ENCODE measurements at places on chromosomes 5 and 9.

DNA sequence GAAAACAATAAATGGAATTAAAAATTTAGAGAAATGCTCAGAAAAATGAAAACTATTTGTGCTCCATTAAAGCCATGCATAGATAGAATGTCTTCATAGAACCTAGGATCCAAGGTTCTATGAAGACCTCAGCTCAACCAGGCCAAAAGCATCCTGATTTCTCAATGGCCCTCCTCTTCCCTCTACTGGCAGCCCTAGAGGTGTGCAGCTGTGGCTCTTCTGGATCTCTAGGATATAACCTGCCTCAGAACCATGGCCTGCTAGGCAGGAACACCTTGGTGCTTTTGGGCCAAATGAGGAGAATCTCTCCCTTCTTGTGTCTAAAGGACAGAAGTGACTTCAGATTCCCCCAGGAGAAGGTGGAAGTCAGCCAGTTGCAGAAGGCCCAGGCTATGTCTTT lies 15.1 kb downstream of the IFNA1 start:
- DNase-seq: no peak

DNA sequence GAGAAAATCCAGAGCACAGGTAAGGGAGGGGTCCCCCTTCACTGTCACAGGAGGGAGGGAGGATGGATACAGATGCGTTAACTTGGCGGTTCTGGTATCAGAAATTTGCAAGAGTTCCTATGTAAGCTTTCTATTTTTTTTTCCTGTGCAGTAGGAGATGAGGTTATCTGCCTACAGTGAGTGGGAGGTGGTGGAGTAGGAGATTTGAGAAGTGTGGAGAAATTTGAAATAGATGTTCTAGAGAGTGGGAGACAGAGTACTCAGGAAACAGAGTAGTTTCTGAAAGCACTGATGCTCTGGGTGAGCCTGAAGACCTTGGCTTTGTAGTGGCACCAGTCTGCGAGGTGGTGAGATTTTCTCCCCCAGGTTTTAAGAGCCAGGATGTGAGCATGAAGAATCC lies 271.4 kb downstream of the MSX2 start:
- DNase-seq: no peak

- no peak for DNase-seq
Observed at GRCh38 chr5:176517053-176517661, 20.0 kb downstream of the RNF44 start.

DNA sequence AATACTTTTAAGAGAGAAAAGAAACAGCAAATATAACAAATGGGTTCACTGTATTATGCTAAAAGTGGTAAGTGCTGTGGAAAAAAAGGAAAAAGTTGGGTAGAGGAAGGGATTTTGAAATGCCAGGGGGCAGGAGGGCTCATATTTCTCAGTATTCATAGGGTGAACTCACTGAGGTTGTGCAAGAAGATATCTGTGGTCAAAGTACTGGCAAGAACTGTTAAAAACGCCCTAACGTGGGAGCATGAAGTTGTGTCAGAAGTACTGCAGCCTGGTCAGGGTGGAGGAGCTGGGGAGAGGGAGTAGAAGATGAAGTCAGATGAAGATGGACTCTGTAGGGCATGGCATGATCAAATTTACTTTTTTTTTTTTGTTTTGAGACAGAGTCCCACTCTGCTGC lies 31.2 kb upstream of the SLC28A3 start:
- no peak for DNase-seq

GRCh38 chr5:157951673-157952373 lies 92.9 kb upstream of the CLINT1 start:
- no peak for DNase-seq

GRCh38 chr5:127170918-127171600 lies 97.8 kb upstream of the C5orf63 start:
- DNase-seq: no peak

DNA sequence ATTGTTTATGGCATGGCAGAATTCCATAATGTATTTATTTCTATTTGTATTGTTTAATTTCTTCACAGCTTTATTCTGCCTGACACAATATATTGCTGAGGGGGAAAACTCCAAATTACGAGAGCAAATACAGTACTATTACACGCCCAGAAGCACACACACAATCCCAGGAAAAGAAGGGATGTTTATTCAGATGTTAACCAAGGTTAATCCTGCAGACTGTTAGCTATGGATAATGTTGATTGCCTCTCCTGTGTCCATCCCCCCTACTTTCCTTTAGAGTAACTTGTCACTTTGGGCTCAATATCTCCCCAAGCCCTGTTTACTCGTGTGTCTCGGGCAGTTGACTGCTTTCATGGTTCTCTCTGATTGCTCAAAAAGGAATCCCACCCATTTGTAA lies 84.2 kb upstream of the ERCC6L2 start:
- DNase-seq: no peak

DNA sequence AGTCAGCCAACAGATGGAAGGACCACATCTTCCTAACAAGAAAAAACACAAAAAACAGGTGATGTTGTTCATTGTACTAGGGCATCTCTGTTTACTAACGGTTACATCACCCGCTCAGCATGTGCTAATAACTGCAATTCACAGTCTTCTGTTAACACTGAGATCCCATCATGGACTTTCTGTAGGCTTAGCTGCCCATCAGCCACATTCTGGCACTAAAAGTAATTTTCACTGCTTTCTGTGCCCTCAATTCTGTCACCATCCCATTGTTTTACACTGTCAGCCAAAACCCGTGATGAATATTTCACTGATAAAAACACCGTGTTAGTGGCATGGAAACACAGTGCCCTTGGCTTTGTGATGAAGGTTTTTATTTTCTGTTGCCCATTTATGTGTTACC lies 64.6 kb downstream of the CAST start:
- no peak for DNase-seq

DNA sequence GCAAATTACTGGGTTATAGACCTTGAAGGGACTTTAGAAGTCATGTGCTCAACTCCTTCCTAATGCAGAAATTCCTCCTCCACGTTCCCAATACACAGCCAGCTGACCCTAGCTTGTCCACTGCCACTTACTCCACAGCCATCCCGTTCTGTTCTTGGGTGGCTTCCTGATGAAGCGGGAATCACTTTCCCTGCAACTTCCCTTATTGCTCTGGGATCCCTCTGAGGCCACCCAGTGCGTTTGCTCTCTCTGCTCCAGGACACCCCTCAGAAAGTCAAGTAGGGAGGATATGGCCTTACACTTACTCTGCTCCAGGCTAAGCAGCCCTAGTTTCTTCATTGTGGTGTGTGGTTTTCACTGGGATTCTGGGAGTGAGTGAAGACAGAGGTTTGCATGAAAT lies 55.5 kb downstream of the GALNT12 start:
- no peak for DNase-seq

DNA sequence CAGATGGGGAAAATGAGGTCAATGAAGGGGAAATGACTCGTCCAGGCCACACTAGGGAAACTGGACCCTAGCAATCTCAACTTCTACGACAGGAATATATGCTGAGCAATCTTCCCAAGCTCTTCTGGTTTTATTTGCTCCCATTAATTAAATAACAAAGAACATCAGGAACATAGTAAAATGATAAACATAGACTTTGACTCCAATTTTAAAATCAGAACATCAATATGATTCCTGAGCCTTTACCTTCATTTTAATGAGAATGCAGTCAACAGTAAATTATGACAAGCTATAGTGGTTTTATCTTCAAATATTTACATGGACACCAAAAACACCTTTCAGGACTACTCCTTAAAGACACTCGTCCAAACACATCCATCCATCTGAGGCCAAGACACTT lies 74.2 kb upstream of the FRRS1L start:
- DNase-seq: no peak

DNA sequence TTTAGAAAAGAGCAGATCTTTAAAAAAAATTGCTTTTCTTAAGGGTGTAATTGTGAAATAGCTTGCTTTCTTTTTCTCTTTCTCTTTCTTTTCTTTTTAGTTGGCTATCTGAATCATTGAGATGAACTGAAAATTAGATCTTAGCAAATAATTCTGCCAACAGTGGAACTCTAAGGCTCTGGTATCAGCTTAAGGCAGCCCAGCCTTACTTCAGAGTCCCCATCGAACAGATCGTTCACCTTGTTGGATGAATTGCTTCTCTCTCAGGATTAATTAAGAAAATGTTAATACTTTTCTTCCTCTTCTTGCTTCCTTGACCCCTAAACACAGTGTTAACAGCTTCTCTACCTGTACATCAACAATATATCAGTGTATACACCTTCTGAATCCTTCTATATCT lies 92.1 kb downstream of the ZCCHC7 start:
- DNase-seq: no peak

DNA sequence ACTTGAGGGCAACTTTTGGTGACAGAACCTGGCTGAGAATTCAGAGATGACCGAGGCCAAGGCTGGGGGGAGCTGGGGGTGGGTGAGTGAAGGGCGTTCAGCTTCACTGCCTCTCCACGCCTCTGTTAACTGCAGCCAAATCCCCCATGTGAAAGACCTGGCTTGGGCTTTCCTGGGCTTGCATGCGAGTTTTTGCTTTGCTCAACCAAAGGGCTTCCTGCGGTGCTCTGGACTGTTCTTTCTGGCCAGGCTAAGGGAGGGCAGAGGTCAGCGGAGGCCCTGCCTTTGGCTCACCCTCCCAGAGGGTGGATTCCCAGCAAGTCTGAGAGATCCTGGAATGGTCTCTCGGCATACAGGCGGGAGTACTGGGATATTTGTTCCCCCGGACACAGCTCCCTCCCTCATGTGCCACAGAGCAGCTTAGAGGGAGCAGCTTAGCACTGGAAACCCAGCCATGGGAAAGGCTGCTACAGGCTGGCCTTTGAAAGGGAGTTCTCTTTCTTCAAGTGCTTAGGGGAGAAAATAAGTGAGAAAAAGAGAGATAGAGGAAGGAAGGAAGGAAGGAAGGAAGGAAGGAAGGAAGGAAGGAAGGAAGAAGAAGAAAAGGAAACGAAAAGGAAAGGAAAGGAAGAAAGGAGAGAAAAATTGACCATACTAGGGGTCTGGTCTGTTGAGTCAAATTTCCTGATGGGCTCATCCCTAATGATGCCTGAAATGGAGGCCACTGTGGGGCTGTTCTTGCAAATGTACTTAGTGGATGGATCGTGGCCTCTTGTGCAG lies 158.8 kb downstream of the FGF18 start:
- DNase-seq: no peak

GRCh38 chr5:170332058-170332457 lies 34.5 kb upstream of the LCP2 start:
- no peak for DNase-seq

GRCh38 chr5:103298117-103298516 lies 39.6 kb downstream of the MACIR start:
- no peak for DNase-seq

DNA sequence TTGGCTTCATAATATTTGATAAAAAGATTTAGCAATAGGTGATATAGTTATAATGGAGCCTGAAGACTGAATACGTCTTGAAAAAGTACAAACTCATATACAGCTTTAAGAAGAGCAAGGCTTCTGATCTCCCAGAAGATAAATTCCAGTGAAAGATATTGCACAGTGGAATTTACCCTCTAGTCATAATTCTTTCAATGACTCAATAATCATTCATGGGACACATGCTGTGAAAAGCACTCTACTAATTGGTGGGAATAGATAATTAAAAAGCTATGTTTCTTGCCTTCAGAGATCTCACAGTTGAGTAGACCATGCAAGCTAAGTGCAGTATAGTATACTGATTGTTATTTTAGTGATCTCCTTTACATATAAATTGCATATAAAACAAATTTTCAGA lies 538.6 kb upstream of the CYLC2 start:
- no peak for DNase-seq

GRCh38 chr5:72451741-72452505 lies 55.3 kb downstream of the ZNF366 start:
- DNase-seq: peak; percentile 13

All from C1 segment of cervical spinal cord (tissue), 14 donors.